Upper lobe of right lung (tissue), 1 donor: ENCODE measurements at places on chromosomes 16 and 17. TPM values are rescaled to one million over a fixed set of nuclear protein-coding genes. Genes with fewer than 3 reads are reported as not detected.

DNA sequence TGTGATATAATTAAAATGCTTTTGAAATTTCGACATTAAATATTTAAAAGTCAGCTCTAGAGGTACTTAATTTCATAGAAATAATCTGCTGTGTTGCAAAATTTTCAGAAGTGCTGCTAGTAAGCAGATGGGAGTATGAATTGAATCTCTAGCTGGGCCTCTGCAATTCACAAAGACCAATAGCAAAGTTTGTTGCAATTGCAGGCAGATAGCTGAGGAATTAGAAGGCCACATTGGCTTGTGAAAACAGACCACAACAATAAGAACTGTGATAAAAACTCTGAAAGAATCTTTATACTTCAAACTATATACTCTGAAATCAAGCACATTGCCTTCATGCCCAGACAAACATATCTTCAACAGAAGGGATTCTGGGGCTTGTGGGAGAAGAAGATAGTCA is 636.3 kb upstream of the SOX9 start:
- DNase-seq, result no peak
- H3K36me3 ChIP-seq, result no peaks in the 10 kb centered on the region
- no peaks in the 10 kb centered on the region for H3K27me3 ChIP-seq
- no peaks in the 10 kb centered on the region for H3K4me1 ChIP-seq
- no peak overlapping the region for H3K4me3 ChIP-seq

- no peak overlapping the region for H3K4me3 ChIP-seq
- peaks cover 61% of the 10 kb centered on the region for H3K27me3 ChIP-seq
- DNase-seq, result no peak
- H3K27ac ChIP-seq, result no peak overlapping the region
Measured at GRCh38 chr16:12899529-12900143, 1.8 kb upstream of the SHISA9 start.

DNA sequence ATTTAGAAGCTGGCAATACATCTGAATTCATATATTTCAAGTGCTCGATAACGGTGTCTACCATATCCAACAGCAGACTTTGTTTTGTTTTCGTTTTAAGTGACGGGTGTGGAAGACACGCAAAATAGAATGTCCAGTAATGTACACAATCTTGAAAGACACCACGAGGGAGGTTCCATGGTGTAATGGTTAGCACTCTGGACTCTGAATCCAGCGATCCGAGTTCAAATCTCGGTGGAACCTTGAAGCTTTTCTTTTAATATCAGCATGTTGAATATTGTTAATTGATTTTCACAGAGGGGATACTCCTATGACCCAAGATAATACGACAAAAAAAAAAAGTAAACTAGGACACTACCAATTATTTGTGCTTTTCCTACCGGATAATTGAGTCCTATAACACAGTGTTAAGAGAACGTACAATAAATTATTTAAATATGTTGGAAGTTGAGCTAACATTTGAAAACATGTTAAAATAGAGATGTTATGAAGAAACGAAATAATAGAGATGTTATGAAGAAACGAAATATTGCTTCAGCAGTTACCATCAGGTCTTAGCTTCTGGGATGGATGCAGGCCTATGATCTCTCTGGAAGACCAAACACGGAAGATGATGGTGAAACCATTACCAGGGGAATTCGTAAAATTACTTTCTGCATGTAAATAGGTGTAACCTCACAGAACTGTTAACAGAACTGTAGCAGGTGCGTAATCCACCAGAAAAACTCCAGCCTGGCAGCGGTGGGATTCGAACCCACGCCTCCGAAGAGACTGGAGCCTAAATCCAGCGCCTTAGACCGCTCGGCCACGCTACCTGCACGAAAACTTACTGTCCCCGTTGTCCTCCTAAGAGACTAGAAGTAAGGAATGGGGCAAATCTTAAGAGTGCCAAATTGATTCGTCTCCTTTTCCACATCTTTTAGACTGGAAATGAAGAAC is 1.5 kb upstream of the ALOXE3 start:
- H3K4me1 ChIP-seq, result peaks cover 63% of the 10 kb centered on the region
- no peaks in the 10 kb centered on the region for H3K36me3 ChIP-seq
- peak; percentile 86 for DNase-seq

DNA sequence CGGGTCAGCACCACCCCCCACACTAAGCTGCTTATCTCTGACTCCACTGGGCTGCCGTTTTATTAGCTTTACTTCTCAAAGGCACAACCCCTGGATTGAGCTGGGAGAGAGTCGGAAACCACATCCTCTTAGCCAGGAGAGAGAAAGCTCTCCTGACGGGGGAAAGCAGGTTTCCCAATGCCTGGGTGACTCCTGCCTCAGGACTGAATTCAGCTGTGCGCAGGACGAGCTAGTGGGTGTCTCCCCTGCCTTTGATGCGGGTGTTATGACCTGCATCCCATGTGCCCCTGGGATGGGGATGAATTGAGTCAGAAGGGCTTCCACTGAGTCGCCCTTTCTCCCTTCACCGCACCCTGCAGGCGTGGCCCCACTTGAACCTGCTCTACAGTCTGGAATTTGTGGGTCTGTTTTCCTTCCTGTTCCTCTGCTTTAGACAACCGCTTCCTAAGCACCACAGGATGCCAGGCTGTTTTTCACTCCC is 819.2 kb upstream of the EEF2KMT start:
- no peaks in the 10 kb centered on the region for H3K4me1 ChIP-seq
- H3K27me3 ChIP-seq, result no peaks in the 10 kb centered on the region
- H3K27ac ChIP-seq, result no peak overlapping the region
- no peaks in the 10 kb centered on the region for H3K36me3 ChIP-seq

GRCh38 chr17:82793974-82794630 is 42.2 kb downstream of the TBCD start:
- H3K4me3 ChIP-seq, result no peak overlapping the region
- no peaks in the 10 kb centered on the region for H3K36me3 ChIP-seq
- no peak overlapping the region for H3K27ac ChIP-seq
- no peaks in the 10 kb centered on the region for H3K27me3 ChIP-seq
- DNase-seq, result no peak

The LPO gene
- not detected for total RNA-seq
